ENCODE measurements at places on chromosomes 2 and 18. TPM values are rescaled to one million over a fixed set of nuclear protein-coding genes. Genes with fewer than 3 reads are reported as not detected.

DNA sequence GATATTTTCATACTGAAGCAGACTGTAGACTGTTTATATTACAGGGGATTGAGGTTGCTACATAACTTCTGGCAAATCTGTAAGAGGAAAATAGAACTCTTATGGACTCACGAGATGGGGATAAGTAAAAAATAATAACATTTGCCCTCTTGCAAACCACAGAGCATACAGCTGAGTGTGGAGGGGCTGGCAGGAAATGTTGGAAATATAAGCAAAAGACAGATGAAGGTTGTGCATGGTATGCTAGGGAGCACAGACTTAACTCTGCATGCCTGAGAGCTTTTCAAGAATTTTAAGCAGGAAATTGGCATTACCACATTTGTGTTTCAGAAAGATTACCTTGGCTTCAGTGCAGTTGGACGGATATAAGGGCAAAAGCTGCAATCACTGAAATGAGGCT is 411.1 kb downstream of the RAD51AP2 start:
- H3K4me3 ChIP-seq: no peak overlapping the region
- H3K27me3 ChIP-seq: no peaks in the 10 kb centered on the region
- no peaks in the 10 kb centered on the region for H3K4me1 ChIP-seq

DNA sequence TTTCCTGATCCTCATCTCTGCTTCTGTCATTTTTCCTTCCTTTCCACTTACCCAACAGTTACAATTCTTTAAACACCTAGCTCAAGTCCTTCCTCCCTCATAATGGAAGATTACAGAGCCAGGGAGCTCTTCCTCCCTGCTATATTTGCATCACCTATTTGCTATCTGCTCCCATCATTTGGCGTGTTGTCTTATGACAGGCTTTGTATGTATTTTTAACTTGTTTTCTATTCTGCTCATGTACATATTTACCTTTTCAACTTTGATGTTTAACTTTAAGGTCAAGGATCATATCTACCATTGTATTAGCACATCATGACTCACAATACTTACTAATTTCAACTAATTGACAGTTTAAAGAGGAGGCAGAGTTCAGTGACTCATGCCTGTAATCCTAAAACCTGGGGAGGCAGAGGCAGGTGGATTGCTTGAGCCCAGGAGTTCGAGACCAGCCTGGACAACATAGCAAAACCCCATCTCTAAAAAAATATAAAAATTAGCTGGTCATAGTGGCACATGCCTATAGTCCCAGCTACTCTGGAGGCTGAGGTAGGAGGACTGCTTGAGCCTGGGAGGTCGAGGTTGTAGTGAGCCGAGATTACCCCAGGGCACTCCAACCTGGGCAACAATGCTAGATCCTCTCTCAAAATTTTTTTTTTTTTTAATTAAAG is 308.0 kb upstream of the STON1 start:
- peaks cover 2% of the 10 kb centered on the region for H3K36me3 ChIP-seq
- no peaks in the 10 kb centered on the region for H3K4me1 ChIP-seq
- H3K4me3 ChIP-seq: no peak overlapping the region
- DNase-seq: no peak
- H3K27me3 ChIP-seq: peaks cover 2% of the 10 kb centered on the region
- H3K27ac ChIP-seq: no peak overlapping the region

Gene TSGA10
- 4.1 TPM for total RNA-seq

Gene SH3BP4
- 0.26 TPM for total RNA-seq

DNA sequence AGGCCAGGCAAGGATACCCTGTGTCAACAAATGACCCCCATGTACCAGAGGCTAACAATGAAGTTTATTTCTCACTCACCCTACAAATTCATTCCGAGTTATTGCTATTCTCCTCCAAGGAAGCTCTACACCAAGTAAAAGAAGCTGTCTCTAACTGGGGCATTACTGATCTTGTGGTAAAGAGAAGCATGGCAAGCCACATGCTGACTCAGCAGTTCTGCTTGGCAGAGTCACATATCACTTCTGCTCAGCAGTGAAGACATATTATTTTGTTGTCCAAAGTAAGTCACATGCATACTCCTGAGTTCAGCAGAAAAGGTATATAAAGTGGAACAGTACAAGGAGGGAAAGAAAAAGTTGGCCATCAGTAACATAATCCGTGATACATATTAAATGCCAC is 315.8 kb downstream of the GULP1 start:
- no peaks in the 10 kb centered on the region for H3K4me1 ChIP-seq
- no peak overlapping the region for H3K27ac ChIP-seq
- no peaks in the 10 kb centered on the region for H3K36me3 ChIP-seq
- H3K4me3 ChIP-seq: no peak overlapping the region
- no peak for DNase-seq

DNA sequence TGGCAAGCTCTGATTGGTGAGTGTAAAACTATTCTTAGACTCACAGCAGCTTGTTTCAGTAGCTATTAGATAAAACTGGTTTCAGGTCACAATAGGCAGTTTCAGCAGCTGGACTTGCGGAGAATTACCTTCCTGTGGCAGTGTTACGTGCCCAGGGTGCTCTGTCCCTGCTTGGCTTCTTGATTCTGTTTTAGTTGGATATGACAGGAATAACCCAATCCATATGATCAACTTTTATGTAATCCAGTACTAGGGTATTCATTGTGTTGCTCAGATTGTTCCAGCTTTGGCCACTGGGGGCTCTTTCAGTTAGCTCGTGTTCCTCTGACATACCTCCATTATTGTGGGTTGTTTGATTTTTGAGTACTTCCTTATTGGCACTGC is 43.1 kb downstream of the INPP4A start:
- peaks cover 17% of the 10 kb centered on the region for H3K36me3 ChIP-seq
- peaks cover 87% of the 10 kb centered on the region for H3K4me1 ChIP-seq
- no peak for DNase-seq
- no peak overlapping the region for H3K4me3 ChIP-seq
- no peak overlapping the region for H3K27ac ChIP-seq

- no peak overlapping the region for H3K27ac ChIP-seq
- peaks cover 2% of the 10 kb centered on the region for H3K27me3 ChIP-seq
These were observed 426.7 kb upstream of the PKDCC start for GRCh38 chr2:41621095-41621494.

DNA sequence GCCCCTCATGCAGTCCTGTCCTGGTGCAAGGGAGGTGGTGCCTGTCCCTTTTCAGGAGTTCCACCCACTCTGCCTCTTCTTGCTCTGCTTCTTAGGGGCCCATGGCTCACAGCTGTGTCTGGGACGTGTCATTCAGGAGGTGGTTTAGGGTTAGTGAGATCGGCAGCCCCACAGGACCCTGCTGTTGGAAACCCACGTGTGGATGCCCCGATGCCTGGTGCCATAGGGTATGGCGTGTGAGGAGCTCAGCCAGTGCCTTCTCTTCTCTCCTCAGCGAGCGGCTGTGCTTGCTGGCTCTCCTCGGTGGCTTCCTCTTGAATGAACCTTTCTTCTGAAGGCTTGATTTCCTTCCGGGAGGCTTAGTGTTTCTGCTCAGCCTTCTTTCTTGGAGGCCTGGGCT is 55.2 kb downstream of the LDLRAD4 start:
- H3K36me3 ChIP-seq: peaks cover 16% of the 10 kb centered on the region
- H3K4me3 ChIP-seq: peak overlapping the region; percentile 79
- DNase-seq: peak; percentile 25
- H3K4me1 ChIP-seq: peaks cover 63% of the 10 kb centered on the region

- H3K4me1 ChIP-seq: no peaks in the 10 kb centered on the region
- peaks cover 3% of the 10 kb centered on the region for H3K27me3 ChIP-seq
- DNase-seq: no peak
- H3K36me3 ChIP-seq: no peaks in the 10 kb centered on the region
These were observed 350.5 kb downstream of the LPIN1 start for GRCh38 chr2:12096788-12097449.

DNA sequence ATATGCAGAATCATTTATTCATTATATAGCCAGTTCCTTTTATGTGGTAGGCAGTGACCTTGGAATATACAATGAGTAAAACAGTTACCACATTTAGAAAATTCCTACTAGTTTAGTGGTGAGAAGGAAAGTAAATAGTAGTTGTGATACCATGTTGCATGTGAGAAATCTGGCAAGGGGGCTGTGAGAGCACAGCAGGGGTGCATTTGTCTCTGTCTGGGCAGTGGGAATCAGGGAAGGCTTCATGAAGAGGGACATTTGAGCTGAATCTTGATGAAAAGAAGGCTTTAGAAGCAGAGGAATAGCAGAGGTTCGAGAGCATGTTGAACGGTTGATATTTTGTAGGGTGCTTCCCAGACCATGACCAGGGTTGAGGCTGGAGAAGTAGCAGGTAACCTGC is 78.7 kb downstream of the RAB3GAP1 start:
- peaks cover 48% of the 10 kb centered on the region for H3K36me3 ChIP-seq
- no peaks in the 10 kb centered on the region for H3K4me1 ChIP-seq
- DNase-seq: no peak
- no peak overlapping the region for H3K4me3 ChIP-seq
- peak overlapping the region; percentile 3 for H3K27ac ChIP-seq

GRCh38 chr2:41903474-41904135 is 144.2 kb upstream of the PKDCC start:
- no peak for DNase-seq
- H3K4me1 ChIP-seq: no peaks in the 10 kb centered on the region
- no peaks in the 10 kb centered on the region for H3K36me3 ChIP-seq
- H3K4me3 ChIP-seq: no peak overlapping the region
- peaks cover 24% of the 10 kb centered on the region for H3K27me3 ChIP-seq
- H3K27ac ChIP-seq: no peak overlapping the region

DNA sequence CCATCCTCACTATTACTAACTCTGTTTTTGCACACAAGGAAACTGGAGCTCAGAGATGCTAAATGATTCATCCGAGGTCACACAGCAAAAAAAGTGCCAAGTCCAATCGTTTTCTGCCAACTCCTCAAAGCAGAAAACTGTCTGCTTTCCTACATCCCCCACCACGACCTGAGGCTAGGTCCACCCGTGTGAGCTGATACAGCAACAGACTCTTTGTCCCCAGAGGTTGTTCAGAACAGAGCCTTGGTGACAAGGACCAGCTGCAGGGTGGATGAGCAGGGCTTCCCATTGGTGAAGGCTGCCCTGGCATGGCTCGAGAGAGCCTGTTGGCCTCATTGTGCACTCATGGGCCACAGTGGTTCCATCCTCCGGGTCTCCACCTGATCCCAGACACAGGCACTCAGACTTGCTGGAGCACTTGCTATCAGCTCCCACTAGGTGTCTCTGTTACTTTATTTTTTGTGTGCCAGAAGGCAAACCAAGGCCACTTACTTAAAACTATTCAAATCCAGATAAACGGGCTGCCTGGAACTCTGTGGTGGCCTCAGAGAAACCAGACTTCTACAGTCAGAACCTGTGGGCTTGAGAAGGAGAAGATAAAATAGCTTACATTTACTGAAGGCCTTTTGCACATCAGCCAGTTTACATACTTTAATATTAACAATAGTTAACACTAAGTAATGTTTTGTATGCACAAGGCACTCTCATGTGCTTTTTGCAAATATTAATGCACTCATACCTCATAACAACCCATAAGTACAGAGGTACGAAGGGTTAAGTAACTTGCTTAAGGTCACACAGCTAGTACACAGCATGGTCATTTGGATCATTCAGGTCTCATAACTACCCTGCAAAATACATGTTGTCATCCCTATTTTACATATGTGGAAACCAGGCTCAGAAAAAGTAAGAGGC is 62.9 kb upstream of the CTIF start:
- H3K36me3 ChIP-seq: no peaks in the 10 kb centered on the region
- H3K4me1 ChIP-seq: no peaks in the 10 kb centered on the region
- peak; percentile 22 for DNase-seq
- no peak overlapping the region for H3K4me3 ChIP-seq
- H3K27me3 ChIP-seq: peaks cover 24% of the 10 kb centered on the region

DNA sequence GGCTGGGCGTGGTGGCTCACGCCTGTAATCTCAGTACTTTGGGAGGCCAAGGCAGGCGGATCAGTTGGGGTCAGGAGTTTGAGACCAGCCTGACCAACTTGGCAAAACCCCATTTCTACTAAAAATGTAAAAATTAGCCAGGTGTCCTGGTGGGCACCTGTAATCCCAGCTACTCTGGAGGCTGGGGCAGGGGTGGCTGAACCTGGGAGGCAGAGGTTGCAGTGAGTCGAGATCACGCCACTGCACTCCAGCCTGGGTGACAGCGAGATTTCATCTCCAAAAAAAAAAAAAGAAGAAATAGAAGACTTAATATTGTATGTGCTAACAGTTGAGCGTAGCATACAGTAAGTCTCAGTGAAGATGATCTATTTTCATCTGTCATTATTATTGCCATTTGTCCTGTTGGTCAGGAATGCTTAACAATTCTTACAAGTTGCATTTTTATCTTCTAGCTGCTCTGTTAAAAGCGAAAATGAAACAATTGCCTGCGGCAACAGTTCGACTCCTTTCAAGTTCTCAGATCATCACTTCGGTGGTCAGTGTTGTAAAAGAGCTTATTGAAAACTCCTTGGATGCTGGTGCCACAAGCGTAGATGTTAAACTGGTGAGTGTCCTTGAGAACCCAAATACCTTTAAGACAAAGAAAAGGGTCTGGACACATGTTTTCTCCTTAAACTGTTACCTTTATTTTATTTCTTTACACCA is 7.2 kb downstream of the PMS1 start:
- H3K4me3 ChIP-seq: no peak overlapping the region
- no peak for DNase-seq
- H3K27ac ChIP-seq: no peak overlapping the region
- no peaks in the 10 kb centered on the region for H3K27me3 ChIP-seq

GRCh38 chr2:113024764-113025163 is 19.5 kb downstream of the IL36A start:
- H3K4me3 ChIP-seq: no peak overlapping the region
- H3K27me3 ChIP-seq: peaks cover 47% of the 10 kb centered on the region
- H3K36me3 ChIP-seq: no peaks in the 10 kb centered on the region
- no peaks in the 10 kb centered on the region for H3K4me1 ChIP-seq

GRCh38 chr2:199128476-199129229 is 329.1 kb downstream of the SATB2 start:
- no peaks in the 10 kb centered on the region for H3K36me3 ChIP-seq
- no peak for DNase-seq
- no peak overlapping the region for H3K4me3 ChIP-seq

Measured in activated T-helper 1 cell treated with anti-CD3 and anti-CD28 coated beads, Interleukin-12 subunit alpha, Interleukin-12 subunit beta, Interleukin-2, Interleukin-4 antibody, amounts not matched to agents 30 ng/mL and 10 ng/mL and 1 ng/mL, durations not matched to agents 14 hours and 24 hours and 36 hours (primary cell).